ENCODE measurements at places on chromosomes 6 and 20.
A peak's percentile ranks its signal among the peaks of the same experiment; 100 is the strongest.

DNA sequence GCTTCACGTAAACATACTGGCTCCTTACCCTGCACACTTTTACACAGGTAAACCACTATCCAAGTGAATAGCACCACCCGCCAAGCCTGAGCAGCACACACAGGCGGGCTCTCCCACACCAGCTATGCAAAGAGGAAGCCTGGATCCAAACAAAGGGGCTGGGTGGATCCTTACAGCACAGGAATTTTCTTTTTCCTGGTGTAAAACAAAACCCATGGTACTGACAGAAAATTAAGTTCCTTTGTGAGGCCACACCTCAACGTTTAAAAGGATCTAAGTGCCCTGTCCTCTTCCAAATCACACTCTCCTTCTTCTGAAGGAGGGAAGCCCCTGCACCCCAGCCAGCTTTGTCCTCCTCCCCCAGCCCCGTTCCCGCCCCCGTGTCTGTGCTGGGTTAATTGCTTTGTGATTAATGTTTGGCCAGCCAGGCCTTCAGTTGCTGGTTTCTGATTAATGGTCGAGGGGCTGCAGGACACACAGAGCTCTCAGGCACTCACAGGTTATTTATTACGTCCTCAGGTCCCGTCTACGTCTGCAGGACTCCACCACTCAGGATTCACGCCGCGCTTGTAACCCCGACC is 6.1 kb downstream of the DACT2 start:
- no peak for DNase-seq

DNA sequence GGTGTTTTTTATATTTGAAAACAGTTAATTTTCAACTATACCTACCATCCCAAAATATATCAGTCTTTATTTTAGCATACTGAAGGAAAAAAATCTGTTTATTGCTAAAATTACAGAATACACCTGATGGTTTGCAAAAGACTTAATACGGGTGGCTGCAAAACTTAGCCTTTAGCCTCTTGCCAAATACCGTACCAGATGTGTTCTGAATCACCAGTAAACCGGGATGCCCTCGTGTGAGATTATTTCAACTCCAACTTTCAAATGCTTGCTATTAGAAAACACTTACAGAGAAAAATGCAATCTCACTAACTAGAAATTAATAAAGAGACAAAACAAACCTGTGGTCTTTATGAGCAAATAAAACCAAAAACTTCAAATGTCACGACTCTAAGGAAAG is 36.0 kb downstream of the REV3L start:
- DNase-seq, result no peak

GRCh38 chr6:42010185-42010891 is 40.0 kb upstream of the TAF8 start:
- no peak for DNase-seq

- DNase-seq, result no peak
Observed at GRCh38 chr6:11571073-11571472, 33.5 kb downstream of the TMEM170B start.

- DNase-seq, result no peak
Observed at GRCh38 chr6:161150566-161150965, 123.3 kb downstream of the AGPAT4 start.

- DNase-seq, result no peak
Observed at GRCh38 chr6:165566088-165566828, 96.8 kb downstream of the PDE10A start.

DNA sequence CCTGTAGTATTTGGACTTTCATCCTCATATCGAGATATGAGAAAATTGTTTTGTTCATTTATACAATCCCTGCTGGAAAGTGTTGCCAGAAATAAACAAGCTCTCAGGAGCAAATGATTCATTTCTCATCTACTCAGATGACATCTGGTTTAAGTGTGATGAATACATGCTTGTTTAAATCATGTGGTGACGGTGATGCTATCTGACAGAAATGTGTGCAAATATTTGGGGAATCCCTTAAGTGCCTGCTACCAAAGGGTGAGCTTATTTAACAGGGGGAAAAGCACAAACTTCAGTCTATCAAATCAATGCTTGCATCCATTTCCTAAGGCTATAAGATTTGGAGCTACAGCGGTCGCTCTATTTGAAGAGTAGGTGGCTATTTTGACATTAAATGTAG is 368.3 kb upstream of the SASH1 start:
- DNase-seq, result peak; percentile 82

GRCh38 chr20:34871320-34871926 is 1.2 kb downstream of the GGT7 start:
- DNase-seq, result no peak

GRCh38 chr6:154494592-154495311 is 15.7 kb downstream of the CNKSR3 start:
- no peak for DNase-seq

DNA sequence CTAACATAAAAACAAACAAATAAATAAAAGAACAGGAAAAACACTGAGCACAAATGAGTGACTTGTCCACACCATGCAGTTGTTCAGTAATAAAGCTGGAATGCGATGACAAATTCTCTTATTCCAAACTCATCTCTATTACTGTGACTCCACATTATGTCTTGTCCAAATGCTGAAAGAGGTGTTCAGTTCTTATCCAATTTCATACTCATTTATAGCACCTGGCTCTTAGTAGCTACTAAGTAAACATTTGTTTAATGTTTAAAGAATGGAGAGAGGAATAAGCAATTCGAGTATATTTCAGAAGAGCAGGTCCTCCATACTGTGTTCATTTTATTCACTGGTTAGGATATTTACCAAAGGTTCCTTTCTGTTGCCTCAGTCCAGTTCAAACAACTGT is 439.0 kb upstream of the JAG1 start:
- peak; percentile 33 for DNase-seq

DNA sequence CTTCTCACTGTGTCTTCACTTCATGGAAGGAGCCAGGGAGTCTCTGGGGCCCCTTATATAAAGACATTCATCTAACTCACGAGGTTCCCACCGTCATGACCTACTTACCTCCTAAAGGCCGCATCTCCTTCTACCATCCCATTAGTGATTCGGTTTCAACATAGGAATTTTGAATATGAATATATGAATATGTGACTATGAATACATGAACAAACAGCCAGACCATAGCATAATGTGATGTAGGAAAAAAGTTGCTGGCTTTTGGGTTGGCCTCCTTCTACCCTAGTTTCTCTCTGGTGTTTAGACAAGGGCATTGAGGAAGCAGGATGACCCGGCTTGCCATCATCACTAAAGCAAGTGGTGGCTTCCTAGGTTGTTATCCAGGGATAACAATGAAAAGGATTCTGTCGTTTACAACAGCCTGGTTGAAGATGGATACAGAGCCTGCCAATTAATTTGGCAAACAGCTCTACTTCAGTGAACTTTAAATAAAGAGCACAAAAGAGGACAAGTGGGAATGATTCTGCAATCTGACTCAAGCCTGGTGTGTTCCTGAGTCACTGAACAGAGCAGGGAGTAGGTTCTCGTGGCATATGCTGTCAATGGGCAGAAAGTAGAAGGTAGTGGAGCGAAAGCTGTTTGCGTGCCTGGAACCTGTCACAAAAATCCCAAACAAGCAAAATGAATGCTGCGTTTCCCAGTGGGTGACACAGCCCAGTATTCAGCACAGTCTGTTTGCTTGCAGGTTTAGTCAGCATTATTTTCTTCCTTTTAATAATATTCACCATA is 44.0 kb upstream of the DOK5 start:
- no peak for DNase-seq

- no peak for DNase-seq
Observed at GRCh38 chr6:76174722-76175121, 102.3 kb upstream of the IMPG1 start.

GRCh38 chr6:108164815-108165706 is 761 bp upstream of the NR2E1 start:
- no peak for DNase-seq

GRCh38 chr6:1075444-1075843 is 236.5 kb upstream of the FOXQ1 start:
- no peak for DNase-seq

- DNase-seq, result no peak
Observed at GRCh38 chr20:40821429-40821828, 132.4 kb upstream of the MAFB start.

DNA sequence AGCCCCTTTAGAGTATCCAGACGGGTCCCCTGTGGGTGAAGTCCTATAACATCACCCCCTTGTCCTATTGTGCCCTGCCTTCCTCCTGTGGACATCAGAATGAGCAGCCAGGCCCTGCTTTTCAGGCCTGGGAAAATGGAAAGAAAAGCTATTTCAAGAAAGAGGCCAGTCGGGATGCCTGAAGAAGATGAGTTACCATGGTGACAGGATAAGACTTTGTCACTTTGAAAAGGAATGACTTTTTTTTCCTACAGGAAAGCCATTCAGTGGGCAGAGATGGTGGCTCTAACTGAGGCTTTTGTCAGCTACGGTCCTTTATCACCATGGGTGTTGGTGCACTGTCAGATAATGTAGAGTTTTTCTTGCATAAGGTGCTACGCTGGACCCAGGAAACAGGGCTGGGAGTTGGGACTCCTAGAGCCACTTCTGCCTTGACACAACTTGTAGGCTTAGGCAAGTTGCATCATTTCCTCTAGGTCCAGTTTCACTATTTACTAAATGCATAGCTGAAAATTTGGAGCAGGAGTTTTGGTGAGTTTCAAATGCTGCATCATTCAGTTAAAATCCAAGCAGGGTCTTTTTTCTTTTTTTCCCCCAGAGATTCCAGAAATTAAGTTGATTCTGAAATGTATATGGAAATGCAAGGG is 293.6 kb upstream of the PRND start:
- no peak for DNase-seq

- peak; percentile 6 for DNase-seq
Observed at GRCh38 chr6:119552021-119552420, 202.5 kb upstream of the MAN1A1 start.

GRCh38 chr6:36128793-36129192 is 1.5 kb upstream of the MAPK13 start:
- DNase-seq, result no peak

GRCh38 chr6:99146711-99147110 is 199.0 kb upstream of the FBXL4 start:
- DNase-seq, result no peak

DNA sequence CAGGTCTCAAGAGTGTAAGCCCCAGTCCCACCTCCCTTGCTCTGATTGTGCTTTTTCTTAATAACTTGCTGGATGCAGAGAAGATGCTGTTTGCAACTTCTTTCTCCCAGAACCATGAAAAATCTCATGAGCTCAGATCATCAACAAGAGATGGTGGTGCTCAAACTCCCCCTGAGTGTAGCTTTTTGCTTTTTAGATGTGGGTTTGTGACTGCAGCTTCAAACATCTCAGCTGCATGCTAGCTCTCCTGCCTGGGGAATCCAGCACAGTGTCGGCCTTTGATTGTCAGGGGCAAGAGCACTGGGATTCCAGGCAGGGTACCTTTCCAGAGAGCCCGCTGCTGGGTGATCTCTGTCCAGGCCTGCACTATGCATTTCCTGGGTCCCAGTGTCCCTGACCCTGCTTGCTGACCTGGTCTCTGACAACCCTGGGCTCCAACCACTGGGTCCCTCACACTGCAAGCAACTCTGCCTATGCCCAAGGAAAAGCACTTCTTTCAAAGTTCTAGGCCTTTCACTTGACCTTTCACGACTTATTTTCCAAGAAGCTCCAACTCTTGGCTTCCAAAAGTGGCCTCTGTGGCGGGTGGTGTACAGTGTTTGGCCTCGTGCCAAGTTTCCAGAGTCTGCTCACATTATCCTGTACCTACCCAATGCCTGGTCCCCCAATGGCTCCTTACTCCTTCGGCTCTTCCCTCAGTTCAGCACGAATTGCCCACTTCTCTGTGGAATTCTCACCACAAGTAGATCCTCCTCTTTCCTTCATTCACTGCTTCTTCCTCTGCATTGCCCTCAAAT is 69.7 kb upstream of the LY86 start:
- DNase-seq, result no peak

- DNase-seq, result peak; percentile 28
Observed at GRCh38 chr20:52129611-52130010, 62.0 kb downstream of the ZFP64 start.

- no peak for DNase-seq
Observed at GRCh38 chr6:83413068-83413467, 17.8 kb downstream of the ME1 start.

- DNase-seq, result no peak
Observed at GRCh38 chr6:137821491-137821890, 45.6 kb upstream of the TNFAIP3 start.

- DNase-seq, result peak; percentile 62
Observed at GRCh38 chr20:326645-327185, 1.4 kb downstream of the SOX12 start.

DNA sequence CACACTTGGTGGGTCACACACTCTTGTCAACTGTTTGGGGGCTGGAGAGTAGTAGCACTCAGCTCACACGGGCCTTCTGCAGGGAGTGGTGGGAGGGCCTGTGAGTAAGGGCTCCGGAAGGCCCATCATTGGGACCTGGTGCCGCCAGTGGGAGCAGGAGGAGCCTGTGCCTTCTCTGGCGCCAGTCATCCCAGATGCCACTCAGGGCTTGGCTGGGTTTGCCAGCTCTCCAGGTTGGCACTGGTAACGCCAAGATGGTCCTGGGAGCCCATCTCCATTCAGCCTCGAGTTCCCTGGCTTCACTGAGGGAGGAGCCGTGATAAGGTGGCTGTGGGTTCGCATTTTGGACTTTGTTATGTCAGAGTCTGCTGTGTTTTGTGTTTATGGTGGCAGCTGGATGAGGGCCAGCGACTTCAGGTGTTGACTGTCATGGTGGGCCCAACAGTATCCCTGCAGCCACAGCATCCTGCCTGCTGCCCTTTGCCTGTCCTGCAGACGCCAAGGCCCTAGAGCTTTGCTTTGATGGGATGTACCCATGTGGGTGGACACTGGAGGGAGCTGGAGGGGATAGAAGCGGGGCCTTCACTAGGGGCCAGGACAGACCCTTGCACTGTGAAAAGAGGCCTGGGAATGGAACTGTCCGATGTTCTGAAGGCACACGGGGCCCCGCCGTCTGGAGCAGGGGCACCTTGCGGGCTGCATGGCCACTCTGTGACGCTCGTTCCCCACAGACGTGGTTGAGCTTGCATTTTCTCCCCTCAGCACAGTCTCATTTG is 13.3 kb upstream of the DNAJC5 start:
- DNase-seq, result no peak

- peak; percentile 1 for DNase-seq
Observed at GRCh38 chr6:133396233-133396983, 155.3 kb downstream of the EYA4 start.

- no peak for DNase-seq
Observed at GRCh38 chr20:11234181-11234580, 560.4 kb upstream of the JAG1 start.

DNA sequence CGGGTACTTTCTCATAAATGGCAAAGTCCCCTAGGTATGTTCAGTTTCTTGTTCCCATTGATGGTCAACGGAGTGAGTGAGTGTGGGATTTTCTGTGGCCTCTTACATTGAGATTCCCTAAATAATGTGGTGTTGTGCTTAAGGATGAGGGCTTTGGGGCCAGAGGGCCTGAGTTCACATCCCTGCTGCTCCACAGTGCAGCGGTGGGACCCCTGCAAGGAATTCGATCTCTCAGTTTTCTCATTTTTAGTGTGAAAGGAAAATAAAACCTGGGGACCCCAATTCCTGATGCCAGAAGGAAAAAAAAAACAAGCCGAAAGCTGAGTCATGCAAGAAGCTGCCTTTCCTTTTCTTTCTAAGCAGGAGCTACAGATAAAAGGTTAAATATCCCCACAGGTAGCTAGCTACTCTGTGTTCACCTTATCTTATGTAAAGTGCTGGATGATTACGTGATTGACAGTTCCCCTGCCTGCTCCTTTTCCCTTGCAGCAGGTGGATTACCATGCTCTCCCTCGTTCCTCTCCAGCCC is 120.2 kb upstream of the CLDN20 start:
- DNase-seq, result no peak

Data from EL (cell line).